ENCODE measurements at places on chromosomes 16 and 17.

- DNase-seq = no peak
Observed at GRCh38 chr17:57948555-57949420, 6.4 kb downstream of the CUEDC1 start.

GRCh38 chr16:49901711-49902110, 45.8 kb upstream of the ZNF423 start:
- no peak for DNase-seq

- no peak for DNase-seq
Observed at GRCh38 chr17:68294196-68294555, 2.9 kb downstream of the ARSG start.

- DNase-seq = peak; percentile 39
Observed at GRCh38 chr17:39774047-39774446, 36.3 kb downstream of the GRB7 start.

DNA sequence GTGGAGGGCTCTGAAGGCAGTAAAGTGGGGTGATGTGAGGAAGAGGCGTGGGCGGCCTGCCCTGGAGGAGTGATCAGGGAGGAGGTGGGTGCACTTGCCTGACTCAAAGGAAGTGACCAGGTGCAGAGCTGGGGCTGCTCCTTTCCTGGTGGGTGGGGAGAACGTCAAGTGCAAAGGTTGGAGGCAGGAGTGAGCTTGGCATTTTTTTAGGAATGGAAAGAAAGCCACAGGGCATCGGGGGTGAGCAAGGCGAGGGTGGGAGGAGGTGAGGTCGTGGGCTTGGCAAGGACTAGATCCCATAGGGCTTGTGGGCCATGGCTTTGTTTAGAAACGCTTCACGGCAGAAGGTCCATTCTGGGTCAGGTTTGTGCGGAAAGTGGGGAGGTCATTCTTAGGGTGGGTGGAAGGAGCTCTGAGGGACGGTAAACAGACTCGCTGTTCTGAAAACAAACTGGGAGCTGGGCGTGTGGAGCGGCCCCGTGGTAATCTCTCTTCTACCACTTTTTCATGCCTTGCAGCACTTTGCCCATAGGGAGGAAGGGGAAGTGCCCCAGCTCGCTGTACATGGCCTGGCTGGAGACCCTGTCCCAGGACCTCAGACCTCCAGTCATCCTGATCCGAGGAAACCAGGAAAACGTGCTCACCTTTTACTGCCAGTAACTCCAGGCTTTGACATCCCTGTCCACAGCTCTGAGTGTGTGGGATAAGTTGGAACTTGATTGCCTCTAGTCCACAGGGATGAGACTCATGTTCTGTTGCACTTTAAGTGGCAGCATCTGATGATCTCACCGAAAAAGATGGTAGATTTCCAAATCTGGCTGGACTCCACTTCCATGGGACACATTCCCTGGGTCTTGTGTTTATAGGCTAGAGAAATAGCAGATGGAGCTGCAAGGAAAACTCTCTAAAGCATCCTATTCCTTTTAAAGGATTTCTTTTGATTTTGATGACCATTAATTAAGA, 18.9 kb upstream of the HERPUD1 start:
- DNase-seq = no peak

- DNase-seq = no peak
Observed at GRCh38 chr17:8904686-8905085, 37.2 kb upstream of the PIK3R6 start.

GRCh38 chr17:760371-760770, 8.3 kb upstream of the GEMIN4 start:
- DNase-seq = no peak

- DNase-seq = no peak
Observed at GRCh38 chr17:40457964-40458791, 14.9 kb downstream of the IGFBP4 start.

- no peak for DNase-seq
Observed at GRCh38 chr16:75760018-75760519, 33.8 kb upstream of the CPHXL start.

DNA sequence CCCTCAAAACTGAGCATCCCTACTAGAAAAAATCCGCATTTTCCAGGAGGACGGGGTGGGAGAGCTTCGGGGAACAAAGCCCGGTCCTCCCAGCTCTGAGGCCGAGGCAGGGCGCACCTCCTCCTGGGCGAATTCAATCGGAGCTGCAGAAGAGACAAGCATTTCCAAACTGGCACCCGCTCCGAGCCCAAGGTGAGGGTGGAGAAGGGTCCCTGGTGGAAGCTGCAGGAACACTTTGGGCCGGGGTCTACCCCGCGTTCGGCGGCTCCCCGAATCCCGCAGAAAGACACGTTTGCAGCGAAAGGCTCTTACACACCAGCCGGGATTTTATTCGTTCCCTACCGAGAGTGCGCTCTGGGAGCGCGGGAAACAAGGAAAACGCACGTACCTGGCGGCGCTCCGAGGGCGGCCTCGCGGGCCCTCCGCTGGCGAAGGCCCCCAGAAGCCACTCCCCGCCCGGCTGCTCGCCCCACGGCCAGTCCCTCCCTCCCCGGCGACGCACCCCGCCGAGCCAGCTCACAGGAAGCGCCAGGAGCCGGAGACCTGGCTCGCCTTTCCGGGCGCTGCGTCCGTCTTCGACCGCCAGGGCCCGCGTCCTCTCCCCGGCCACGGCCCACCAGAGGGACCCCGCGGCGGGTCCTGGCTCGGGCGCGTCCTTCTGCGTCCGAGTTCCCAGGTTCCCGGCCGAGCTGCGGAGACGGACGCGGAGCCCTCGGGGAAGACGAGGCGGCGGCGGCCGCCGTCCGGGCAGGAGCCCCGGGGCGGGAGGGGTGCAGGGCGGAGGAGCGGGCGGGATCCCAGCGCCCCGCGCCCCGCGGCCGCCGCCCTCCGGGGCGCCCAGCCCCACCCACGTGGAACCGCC, 49.8 kb upstream of the BAHCC1 start:
- peak; percentile 56 for DNase-seq

DNA sequence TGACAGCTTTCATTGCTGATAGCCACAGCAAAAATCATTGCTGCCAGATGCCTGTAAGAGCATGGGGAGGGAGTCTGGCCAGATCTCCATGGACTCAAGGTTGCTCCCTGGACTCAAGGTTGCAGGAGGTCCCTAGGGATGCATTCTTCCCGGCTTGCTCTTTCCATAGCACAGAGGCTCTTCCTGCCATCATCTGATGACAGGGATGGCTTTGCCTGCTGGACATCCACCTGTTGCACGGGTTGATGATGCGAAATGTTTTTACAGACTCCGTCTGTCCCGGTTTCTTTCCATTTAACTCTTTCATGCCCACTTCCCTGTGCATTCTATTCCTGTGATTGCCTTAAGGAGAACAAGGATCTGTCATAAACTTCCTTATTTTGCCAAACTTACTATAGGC, 115.6 kb upstream of the HSBP1 start:
- no peak for DNase-seq

DNA sequence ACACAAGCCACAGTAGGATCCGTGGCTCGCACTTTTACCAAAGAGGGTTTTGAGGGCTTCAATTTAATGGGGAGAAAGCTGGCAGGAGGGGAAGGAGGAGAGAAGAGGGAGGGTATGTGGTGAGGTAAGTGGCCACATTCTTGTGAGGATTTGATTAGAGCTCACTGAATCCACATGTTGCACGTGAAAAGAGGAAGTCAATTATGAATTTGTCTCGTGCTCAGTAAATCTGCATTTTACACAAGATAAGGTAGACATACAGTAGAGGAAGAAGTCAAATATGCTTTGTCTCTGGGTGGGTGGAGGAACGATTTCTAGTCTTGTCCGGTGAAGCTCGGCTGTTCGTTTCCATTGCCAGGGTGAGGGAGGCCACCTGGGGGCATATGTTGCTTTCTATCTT, 862 bp downstream of the ZNF232 start:
- no peak for DNase-seq

GRCh38 chr16:67780847-67781564, 25.4 kb downstream of the RANBP10 start:
- no peak for DNase-seq

DNA sequence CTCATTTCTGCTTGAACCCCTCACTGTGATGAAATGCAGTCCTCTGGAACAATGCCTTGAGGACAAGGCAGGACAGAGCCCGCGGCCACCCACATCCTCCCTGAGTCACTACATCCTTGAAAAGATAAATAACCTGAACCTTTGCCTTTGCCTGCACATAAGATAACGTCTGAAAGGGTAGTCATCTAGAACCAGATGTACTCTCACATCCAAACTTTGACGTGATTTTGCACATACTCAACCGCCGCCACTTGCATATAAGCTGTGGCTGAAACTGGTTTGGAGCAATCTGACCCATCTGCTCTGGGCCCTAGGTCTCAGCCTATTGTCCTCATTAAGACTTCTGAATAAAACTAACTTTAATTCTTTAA, 252.1 kb downstream of the PHKB start:
- no peak for DNase-seq

DNA sequence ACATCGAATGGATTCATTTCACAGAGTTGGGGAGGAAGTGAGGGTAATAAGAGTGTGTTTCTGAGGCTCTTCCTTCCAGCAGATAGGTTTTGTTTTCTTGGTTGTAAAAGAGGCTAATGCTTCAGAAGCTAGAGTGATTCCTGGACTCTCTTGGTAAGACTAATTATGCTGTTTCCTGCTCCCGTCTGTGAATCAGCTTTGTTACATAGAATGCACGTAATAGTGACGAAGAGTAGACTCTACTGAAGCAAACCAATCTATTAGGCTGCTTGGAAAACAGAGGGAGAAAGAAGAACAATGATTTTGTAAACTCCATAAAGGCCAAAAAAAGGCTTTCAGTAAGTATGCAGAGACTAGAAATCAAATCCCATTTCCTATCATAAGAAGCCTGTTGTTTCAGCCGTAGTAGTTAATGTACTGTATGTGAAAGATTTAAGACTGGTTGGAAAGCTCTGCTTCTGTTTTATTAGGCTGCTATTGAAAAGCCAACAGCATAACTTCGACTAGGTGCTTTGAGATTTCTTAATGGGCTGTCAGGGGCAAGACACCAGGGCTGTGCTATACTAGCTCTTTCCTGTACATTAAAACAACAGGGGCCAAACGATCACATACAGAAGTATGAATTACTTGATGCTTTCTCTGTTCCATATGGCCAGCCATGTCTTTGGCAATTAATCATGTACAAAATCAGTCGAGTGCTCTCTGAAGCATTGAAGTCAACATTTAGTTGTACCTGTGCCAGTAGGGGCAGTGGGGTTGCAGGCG, 219.0 kb downstream of the FTO start:
- DNase-seq = no peak

DNA sequence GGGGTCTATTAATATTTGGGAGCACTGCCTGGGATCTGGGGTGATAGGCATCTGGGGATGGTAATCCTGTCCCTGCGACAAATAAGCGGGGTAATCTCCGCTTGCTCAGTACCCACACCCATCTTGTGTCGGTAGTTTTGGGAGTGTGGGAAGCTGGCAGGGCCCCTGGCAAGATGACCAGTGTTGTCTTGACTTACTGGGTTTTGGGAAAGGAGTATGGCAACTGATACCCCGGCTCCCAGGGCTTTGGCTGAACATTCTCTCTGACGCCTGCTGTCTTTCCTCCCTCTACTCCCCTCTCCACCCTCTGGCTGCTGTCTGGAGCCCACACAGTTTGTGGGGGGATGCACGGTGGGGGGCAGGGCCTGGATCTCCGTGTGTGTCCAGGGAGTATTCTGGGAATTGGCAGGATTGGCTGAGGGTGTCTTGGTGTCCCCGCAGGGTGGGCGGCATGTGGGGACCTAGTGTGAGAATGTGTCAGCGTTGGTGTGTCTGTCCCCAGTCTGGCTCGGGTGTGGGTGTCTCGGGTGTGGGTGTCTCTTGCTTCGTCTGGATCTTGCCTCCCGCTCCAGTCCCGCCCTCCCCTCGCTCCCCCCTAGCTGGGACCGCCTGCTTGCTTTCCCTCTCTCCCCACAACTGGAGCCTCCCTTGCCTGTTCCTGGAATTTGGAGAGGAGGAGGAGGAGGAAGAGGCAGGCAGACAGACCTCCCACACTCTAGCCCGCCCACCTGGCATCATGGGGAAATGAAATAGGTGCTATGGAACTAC, 12.0 kb downstream of the RARA start:
- DNase-seq = peak; percentile 61

- DNase-seq = peak; percentile 68
Observed at GRCh38 chr17:19867079-19867328, 732 bp downstream of the ULK2 start.

DNA sequence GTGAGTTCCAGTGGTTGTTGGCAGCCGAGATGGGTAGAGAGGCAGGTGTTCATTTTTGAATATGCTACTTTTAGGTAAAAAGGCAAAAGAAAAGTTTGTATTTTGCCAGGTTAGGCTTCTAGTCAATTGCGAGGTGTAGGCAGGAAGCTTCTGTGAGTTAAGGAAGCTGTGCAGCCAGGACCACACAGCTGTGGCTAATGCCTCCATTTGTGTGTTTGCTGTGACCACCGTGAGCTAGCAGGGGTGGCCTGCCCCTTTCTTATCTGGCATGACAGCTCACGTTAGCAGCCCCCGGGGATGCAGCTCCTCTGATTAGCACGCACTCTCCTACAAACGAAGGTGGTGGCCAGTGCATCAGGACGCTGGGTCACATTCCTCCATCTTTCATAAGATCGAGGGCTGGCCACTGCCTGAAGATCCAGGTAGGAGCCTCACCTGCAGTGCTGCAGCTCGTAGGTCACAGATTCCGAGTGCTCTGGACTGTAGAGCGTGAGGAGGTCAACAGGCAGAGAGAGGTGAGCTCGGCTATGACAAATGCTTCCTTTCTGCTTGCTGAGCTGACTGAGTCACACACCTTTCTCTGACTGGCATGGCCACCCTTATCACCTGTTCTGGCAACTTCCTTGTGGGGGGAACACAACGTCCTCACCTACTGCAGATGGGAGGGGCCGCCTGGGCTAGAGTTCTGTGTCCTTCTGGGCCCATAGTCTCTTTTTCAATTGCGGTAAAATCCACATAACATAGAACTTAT, 244.4 kb downstream of the HS3ST3B1 start:
- no peak for DNase-seq

- DNase-seq = peak; percentile 61
Observed at GRCh38 chr16:66894948-66895688, 14.8 kb downstream of the PDP2 start.

DNA sequence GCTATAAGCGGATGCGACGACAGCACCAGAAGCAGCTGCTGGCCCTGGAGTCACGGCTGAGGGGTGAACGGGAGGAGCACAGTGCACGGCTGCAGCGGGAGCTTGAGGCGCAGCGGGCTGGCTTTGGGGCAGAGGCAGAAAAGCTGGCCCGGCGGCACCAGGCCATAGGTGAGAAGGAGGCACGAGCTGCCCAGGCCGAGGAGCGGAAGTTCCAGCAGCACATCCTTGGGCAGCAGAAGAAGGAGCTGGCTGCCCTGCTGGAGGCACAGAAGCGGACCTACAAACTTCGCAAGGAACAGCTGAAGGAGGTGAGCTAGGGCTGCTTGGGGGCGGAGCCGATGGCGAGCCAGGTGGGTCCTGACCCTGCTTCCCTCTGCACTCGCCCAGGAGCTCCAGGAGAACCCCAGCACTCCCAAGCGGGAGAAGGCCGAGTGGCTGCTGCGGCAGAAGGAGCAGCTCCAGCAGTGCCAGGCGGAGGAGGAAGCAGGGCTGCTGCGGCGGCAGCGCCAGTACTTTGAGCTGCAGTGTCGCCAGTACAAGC, 10.1 kb downstream of the HIRIP3 start:
- no peak for DNase-seq

Measured in CD4-positive, alpha-beta T cell treated with Interleukin-6 for 4 hours (primary cell).